Panc1 (cell line): ENCODE measurements at places on chromosomes 12 and 14. TPM values are rescaled to one million over a fixed set of nuclear protein-coding genes. Genes with fewer than 3 reads are reported as not detected.

GRCh38 chr14:101109981-101110728, 206.6 kb upstream of the RTL1 start:
- no peak for DNase-seq

GRCh38 chr14:56118611-56119181, 485 bp downstream of the PELI2 start:
- DNase-seq = no peak

DNA sequence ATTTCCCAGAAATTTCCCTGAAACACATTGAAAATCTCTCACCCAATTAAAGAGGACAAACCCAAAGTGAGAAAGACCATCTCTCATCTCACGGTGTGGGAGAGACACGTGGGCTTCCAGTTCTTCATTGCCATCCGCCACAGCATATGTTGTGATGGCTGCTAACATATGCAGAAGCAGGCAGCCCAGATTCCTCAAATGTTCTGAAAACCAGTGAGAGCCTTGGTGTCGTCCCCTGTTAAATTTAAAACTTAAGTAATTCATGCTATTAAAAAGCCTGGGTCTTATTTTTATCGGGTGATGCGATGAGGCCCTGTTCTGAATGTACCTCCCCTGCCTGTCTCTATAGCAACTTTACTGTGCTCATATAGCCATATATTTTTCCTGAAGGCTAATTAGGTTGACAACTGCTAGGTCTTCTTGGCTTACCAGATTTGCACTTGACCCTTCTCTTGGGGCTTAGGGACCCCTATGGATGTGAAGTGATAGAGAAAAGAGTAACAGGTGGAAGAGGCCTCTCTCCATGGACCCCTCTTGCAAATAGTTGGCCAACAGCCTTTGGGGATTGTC, 2.8 kb upstream of the FGF6 start:
- DNase-seq = no peak

DNA sequence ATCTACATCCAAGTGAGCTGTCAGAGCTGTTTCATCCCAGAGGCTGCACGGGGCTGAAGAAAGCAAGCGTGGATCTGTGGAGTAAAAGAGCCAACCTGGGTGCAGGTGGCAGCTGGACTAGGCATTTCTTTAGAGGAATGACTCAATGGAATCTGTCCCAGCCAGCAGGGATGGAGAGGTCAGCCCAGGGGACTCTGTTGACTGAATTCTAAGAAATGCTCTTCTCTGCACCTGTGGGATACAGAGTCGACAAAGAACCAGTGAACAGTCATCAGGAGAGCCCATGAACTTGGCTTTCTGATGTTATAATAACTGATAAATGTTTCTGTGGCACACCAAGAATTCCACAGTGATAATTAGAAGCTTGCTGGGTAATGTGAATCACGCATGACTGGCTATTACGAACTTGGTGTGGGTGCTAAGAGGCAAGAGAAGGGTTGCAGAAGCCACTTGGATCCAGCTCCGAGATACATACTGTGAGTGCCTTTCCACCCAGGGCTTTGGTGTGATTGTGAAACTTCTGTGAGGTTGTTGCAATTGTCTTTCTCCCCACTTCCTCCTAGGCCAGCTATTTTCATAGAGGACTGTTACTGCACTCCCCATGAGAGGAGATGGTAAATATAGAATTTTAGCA, 16.2 kb downstream of the PYGL start:
- no peak for DNase-seq

DNA sequence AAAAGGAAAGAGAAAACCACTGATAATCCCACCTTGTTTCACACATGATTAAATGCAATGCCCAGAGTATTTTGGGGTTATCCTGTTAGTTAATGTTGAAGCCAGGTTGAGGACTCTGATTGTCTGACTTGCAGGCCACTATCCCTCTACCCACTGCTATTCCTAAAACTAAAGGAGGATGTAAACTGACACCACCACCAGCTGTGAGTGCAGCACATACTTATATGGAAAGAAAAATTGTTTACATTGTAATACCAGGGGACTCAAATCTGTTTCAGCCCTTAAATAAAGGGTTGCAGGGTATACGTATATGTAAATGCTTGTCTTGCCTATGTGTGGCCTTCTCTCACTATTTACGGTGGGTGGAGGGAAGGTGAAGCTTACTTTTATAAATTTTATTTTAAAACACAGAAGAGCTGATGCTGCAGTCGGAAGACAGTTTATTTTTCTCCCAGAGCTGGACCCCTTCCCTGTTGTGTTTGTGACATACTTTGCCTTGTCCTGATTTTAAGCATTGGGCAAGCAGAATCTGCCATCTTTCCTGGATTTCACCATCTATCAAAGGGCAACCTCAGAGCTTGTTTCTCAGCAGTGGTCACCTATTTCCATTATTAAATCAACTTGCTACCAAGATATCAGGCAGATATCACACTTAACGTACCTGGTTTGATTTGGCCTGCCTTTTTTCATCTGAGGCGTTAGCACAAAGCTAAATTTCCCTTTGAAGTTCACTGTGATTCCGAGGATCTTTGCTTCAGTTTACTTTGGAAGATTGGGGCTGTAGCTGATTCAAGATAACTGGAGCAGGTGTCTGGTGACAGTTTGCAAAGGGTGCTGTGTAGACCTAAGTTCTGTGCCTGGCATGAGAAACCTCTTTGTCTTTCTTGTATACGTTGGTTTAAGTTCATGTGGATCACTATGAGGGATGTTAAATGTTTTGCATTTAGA, 25.2 kb downstream of the DAAM1 start:
- no peak for DNase-seq

The SERPINA9 gene
- not detected for total RNA-seq

The HOXC9 gene
- total RNA-seq = 37.2 TPM

The RNASE7 gene
- total RNA-seq = not detected

The HNRNPC gene
- total RNA-seq = 537 TPM
